ENCODE measurements at places on chromosomes 3 and 15. TPM values are rescaled to one million over a fixed set of nuclear protein-coding genes. Genes with fewer than 3 reads are reported as not detected.

The LDHAL6B gene
- total RNA-seq, result not detected

The GOLGA6A gene
- 0.16 TPM for total RNA-seq

- no peak for DNase-seq
- peaks cover 34% of the 10 kb centered on the region for H3K36me3 ChIP-seq
- H3K4me3 ChIP-seq, result no peak overlapping the region
- no peaks in the 10 kb centered on the region for H3K27me3 ChIP-seq
- no peak overlapping the region for H3K27ac ChIP-seq
- H3K4me1 ChIP-seq, result peaks cover 4% of the 10 kb centered on the region
Measured at GRCh38 chr3:11565072-11565471, 78.6 kb downstream of the VGLL4 start.

GRCh38 chr3:195105389-195105788, 165.6 kb downstream of the XXYLT1 start:
- H3K27me3 ChIP-seq, result no peaks in the 10 kb centered on the region
- DNase-seq, result no peak
- H3K4me3 ChIP-seq, result no peak overlapping the region
- no peak overlapping the region for H3K27ac ChIP-seq
- H3K4me1 ChIP-seq, result peaks cover 18% of the 10 kb centered on the region

GRCh38 chr3:9595877-9596276, 42.3 kb upstream of the LHFPL4 start:
- no peak overlapping the region for H3K27ac ChIP-seq
- DNase-seq, result no peak
- H3K36me3 ChIP-seq, result peaks cover 7% of the 10 kb centered on the region
- H3K4me3 ChIP-seq, result no peak overlapping the region
- no peaks in the 10 kb centered on the region for H3K4me1 ChIP-seq

- no peak overlapping the region for H3K4me3 ChIP-seq
- H3K27me3 ChIP-seq, result no peaks in the 10 kb centered on the region
- no peak overlapping the region for H3K27ac ChIP-seq
- DNase-seq, result no peak
Measured at GRCh38 chr15:37372064-37372463, 271.7 kb upstream of the MEIS2 start.

DNA sequence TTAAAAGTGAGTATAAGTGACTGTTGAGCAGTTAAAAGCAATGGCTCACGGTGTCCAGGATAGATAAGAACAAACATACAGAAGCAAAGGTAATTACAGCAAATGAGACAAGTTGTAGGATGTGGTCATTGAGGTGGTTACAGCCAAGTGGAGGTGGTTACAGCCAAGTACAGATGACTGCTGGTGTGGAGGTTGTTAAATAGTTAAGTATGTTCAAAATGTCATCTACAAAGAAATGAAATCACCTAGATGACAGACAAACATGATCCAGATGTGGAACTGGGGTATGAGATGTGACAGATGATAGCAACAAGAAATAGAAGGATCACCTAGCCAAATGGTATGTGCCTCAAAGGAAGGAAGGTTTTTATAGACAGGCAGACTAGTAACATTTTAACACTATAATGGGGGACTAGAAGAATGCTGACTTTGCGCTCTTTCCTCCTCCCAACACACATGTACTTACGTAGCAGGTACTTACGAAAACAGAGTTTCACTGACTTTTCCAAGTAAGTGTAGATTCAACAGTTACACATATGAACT, 6.8 kb upstream of the ANKRD28 start:
- H3K4me3 ChIP-seq, result no peak overlapping the region
- H3K36me3 ChIP-seq, result no peaks in the 10 kb centered on the region
- H3K27me3 ChIP-seq, result no peaks in the 10 kb centered on the region
- no peak for DNase-seq

DNA sequence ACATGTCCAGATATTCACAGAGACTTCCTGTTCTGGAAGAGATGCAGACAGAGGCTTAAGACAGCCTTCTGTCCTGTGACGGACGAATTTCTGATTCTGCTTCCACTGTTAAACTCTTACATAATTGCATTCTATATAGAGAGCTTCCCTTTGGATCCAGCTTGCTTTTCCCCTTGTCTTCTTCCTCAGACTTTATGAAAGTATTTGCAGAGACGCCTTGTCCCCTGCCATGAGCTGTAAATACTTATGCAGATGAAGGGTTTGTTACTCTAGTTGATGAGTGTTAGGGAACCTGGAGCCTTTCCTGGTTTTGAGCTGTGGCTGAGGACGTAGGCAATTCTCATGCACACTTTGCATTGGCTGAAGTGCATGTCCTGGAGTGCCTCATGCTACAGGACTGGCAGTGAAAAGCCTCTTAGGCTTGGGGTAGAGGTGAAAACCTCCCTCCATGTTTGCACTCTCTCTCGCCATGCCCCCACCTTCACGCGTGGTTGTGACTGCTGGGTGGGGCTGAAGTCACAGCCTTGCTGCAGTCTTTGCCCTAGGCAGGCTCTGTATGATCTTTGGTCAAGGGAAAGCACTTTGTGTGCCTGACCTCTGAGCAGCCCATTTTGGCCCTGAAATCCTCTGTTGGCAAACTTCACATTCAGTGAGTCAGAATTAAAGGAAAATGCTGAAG, 286.6 kb downstream of the PTPRG start:
- peaks cover 6% of the 10 kb centered on the region for H3K27me3 ChIP-seq
- no peaks in the 10 kb centered on the region for H3K4me1 ChIP-seq
- no peak for DNase-seq
- H3K27ac ChIP-seq, result no peak overlapping the region

GRCh38 chr3:163809540-163809993, 1268.7 kb downstream of the SI start:
- no peaks in the 10 kb centered on the region for H3K27me3 ChIP-seq
- H3K4me1 ChIP-seq, result no peaks in the 10 kb centered on the region
- H3K36me3 ChIP-seq, result no peaks in the 10 kb centered on the region
- H3K4me3 ChIP-seq, result no peak overlapping the region
- DNase-seq, result no peak
- no peak overlapping the region for H3K27ac ChIP-seq

- no peaks in the 10 kb centered on the region for H3K27me3 ChIP-seq
- H3K36me3 ChIP-seq, result no peaks in the 10 kb centered on the region
- H3K27ac ChIP-seq, result no peak overlapping the region
- no peak overlapping the region for H3K4me3 ChIP-seq
Measured at GRCh38 chr3:132354916-132355702, 37.9 kb downstream of the ACP3 start.

GRCh38 chr3:8856071-8856470, 86.7 kb upstream of the OXTR start:
- no peak for DNase-seq
- H3K4me1 ChIP-seq, result no peaks in the 10 kb centered on the region
- H3K27me3 ChIP-seq, result no peaks in the 10 kb centered on the region
- H3K36me3 ChIP-seq, result no peaks in the 10 kb centered on the region

DNA sequence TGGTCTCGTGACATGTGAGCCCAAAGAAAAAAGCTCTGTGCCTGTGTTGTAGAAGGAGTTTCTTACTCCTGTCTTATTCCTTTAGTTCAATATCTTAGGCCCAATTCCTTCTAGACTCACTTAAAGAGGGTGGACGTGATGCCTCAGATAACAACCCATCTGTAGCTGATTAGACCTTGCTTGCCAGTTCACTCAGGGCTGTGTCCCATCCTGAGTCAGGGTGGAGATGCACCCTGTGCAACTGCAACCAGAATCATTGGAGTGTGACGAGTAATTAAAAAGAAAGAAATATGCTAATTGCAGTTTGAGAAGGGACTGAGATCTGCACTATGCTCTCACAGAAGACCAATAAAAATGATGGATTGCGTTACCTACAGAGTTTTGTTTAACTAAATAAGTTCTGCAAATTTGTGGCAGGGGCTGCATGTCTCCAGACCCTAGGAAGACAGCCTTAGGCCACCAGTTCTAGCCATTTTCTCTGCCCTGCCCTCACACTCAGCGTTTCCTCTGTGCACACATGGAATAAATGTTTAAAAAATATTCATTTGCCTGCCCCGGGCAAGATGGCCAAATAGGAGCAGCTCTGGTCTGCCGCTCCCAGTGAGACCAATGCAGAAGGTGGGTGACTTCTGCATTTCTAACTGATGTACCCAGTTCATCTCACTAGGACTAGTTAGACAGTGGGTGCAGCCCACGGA, 83.0 kb downstream of the MOBP start:
- H3K4me1 ChIP-seq, result no peaks in the 10 kb centered on the region
- H3K36me3 ChIP-seq, result peaks cover 2% of the 10 kb centered on the region
- peaks cover 49% of the 10 kb centered on the region for H3K27me3 ChIP-seq
- no peak overlapping the region for H3K27ac ChIP-seq
- no peak overlapping the region for H3K4me3 ChIP-seq
- DNase-seq, result no peak

Measured in naive thymus-derived CD8-positive, alpha-beta T cell (primary cell).